Activated naive CD4-positive, alpha-beta T cell treated with anti-CD3 and anti-CD28 coated beads for 36 hours (primary cell): ENCODE measurements at places on chromosomes 11 and 22. TPM values are rescaled to one million over a fixed set of nuclear protein-coding genes. Genes with fewer than 3 reads are reported as not detected.

GRCh38 chr22:42321908-42322561 lies 51.6 kb upstream of the TCF20 start:
- no peak for DNase-seq

- DNase-seq, result no peak
Observed at GRCh38 chr11:92698742-92699141, 270.7 kb upstream of the MTNR1B start.

MS4A4E gene
- total RNA-seq, result not detected

DNA sequence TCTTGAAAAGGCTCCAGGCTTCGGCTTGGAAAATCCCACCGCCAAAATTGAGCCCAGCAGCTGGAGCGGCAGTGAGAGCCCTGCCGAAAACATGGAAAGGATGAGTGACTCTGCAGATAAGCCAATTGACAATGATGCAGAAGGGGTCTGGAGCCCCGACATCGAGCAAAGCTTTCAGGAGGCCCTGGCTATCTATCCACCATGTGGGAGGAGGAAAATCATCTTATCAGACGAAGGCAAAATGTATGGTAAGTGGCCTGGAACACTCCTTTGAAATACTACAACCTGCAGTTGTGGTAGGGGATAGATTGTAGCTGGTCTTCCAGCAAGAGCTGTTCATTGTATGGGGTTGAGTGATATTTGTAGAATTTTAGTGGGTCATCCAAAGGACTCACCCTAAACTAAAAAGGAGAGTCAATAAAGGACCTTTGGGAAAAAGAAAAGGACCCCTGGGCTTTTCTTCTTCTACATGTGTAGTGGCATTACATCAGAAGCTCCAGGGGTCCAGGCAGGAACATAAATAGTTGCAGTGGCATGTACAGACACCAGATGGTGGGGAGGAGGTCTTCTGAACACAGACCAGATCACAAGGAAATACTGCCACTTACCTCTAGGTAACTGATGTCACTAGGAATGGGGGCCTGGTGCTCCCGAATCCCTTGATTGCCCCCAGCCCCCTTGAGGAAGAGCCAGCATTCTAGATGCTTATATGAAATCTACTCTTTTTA lies 90.1 kb downstream of the TEAD1 start:
- no peak for DNase-seq

DNA sequence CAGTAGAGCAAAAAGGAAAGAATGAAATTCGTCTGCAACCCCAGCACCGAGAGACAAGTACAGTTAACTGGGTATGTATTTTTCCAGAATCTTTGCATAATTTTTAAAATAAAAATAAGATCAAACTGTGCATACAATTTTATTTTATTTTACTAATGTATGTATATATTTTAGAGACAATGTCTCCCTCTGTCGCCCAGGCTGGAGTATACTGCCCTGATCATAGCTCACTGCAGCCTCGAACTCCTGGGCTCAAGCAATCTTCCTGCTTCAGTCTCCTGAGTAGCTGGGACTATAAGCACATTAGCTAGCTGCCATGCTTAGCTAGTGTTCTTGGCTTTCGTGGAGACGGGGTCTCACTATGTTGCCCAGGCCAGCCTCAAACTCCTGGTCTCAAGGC lies 18.8 kb upstream of the DRD2 start:
- DNase-seq, result no peak

GRCh38 chr11:111823131-111823530 lies 48.2 kb downstream of the ALG9 start:
- DNase-seq, result no peak

KMT5B gene
- total RNA-seq, result 18.4 TPM

SERPIND1 gene
- not detected for total RNA-seq

DNA sequence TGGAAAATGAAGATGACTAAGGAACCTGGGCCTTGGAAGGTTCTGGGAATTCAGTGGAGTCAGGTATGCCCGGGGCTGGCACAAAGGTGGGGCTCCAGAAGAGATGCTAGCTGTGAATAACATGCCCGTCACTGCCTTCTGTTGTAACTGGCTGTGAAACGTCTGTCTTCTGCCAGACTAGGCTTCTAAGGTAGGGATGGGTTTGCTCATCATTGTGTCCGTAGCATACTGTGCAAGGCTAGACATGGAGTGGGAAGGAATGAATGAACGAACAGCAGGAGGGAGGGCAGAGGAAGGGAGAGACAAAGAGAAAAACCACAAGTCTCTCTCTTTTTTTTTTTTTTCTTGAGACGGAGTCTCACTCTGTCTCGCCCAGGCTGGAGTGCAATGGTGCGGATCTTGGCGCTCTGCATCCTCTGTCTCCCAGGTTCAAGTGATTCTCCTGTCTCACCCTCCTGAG lies 327.4 kb downstream of the MN1 start:
- DNase-seq, result no peak

CPT1B gene
- total RNA-seq, result 37.3 TPM

- DNase-seq, result no peak
Observed at GRCh38 chr11:16956538-16957153, 57.6 kb downstream of the PLEKHA7 start.

DNA sequence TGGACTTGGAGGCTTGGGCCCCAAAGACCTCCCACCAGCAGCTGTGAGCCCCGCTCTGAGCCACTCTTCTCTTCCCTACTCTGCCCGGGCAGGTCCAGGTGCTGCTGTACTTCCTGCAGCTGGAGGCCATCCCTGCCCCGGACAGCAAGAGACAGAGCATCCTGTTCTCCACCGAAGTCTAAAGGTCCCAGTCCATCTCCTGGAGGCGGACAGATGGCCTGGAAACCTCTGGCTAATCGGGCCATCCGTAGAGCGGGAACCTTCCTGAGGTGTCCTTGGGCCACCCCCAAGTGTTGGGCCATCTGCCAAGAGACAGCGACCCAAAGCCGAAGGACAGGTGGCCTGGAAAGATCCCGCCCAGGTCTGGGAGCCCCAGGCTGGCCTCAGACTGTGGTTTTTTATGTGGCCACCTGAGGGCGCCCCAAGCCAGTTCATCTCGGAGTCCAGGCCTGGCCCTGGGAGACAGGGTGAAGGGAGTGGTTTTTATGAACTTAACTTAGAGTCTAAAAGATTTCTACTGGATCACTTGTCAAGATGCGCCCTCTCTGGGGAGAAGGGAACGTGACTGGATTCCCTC lies 135.1 kb downstream of the BCR start:
- DNase-seq, result peak; percentile 70

MMP12 gene
- not detected for total RNA-seq

- peak; percentile 76 for DNase-seq
Observed at GRCh38 chr11:96204721-96205459, 138.1 kb downstream of the MAML2 start.

DNA sequence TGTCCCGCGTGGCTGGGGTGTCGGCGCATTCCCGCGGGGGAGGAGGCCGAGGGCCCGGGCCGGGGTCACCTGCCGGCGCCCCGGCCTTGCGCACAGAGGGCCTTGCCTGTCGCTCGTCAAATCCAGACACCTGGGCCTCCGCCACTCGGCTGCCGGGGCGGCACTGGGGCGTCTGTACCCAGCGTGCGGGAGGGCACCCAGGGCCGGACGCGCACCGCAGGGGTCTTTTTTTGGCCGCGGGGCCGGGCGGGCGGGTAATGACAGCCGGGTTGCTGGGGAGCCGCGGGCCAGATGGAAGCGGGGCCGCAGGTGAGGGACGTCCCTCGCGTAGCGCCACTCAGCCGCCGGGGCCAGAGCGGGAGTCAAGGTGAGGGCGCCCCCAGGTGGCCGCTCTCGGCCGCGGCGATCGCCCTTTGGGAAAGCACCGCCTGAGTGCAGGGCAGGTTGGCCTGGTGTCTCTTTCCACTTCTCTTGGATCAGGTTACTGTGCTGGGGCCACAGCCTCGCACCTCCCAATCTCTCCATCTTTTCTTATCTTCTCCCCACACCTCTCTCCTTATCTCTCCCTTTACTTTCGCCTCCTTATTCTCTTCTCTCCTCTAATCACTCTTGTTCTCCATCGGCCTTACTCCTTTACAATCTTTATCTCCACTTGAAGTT lies 3.5 kb downstream of the PHLDB1 start:
- peak; percentile 90 for DNase-seq

GRCh38 chr11:44968510-44968909 lies 17.8 kb upstream of the TP53I11 start:
- DNase-seq, result no peak

DNA sequence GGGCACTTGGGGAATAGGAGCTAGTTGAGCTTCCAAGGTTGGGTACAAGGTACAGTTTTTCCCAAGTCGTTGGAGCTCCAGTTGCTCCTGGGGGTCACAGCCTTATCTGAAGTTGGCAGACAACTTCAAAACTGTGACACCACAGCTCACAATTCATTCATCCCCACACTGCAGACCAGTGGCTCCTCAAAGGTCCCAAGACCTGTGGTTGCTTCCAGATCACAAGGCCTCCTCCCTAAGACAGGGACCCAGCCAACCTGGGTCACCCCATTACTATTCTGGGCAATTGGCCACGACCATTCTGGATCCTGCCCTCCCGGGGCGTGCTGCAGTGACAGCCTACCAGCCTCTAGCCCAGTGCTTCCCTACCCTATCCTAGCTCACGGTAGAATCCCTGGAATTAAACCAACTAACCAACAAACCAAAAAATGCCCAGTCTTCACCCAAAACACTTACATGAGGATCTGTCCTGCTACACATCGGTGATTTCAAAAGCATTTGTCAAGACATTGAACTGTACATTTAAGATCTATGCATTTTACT lies 862 bp upstream of the PDXP start:
- no peak for DNase-seq

DNA sequence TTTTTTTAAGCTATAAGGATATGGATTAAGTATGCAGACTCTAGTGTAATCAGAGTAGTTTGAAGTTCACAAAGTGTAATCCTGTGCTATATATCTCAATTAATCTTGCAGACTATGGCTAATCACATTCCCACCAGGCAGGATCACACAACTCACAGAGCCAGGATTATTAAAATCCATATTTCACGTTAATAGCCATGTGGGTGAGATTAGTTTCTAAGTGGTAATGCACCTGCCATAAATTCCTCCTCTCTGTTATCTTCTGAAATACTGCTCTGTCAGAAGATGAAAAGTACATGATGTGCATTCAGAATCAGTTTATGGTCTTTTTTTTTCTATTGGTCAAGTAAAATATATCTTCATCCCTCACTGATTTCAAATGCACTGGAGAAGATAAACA lies 686.1 kb downstream of the CNTN5 start:
- no peak for DNase-seq

- no peak for DNase-seq
Observed at GRCh38 chr11:104000798-104001197, 35.6 kb upstream of the DDI1 start.

RBMXL2 gene
- not detected for total RNA-seq

GRCh38 chr22:41226723-41227655 lies 13.7 kb downstream of the CHADL start:
- DNase-seq, result no peak

PAMR1 gene
- total RNA-seq, result not detected

BIK gene
- total RNA-seq, result 2.0 TPM

GRCh38 chr11:112213753-112214152 lies 12.5 kb upstream of the PTS start:
- no peak for DNase-seq

CASP5 gene
- not detected for total RNA-seq

TSSC4 gene
- 41.9 TPM for total RNA-seq

GRCh38 chr11:10900681-10901415 lies 43.0 kb upstream of the ZBED5 start:
- no peak for DNase-seq

BLID gene
- not detected for total RNA-seq

DNA sequence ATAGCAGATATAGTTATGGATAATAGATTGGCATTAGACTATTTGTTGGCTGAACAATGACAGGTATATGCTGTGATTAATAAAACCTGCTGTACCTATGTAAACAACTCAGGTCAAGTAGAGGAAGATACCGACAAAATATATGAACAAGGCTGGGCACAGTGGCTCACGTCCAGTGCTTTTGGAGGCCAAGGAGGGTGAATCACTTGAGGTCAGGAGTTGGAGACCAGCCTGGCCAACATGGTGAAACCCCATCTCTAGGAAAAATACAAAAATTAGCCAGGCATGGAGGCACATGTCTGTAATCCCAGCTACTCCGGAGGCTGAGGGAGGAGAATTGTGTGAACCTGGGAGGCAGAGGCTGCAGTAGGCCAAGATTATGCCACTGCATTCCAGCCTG lies 14.0 kb upstream of the CHKA start:
- DNase-seq, result no peak

GRCh38 chr11:10387206-10388083 lies 67.6 kb upstream of the AMPD3 start:
- DNase-seq, result no peak

DEFB131B gene
- total RNA-seq, result not detected

- no peak for DNase-seq
Observed at GRCh38 chr11:81449588-81450156, 1284.0 kb downstream of the FAM181B start.

- no peak for DNase-seq
Observed at GRCh38 chr22:26550498-26551033, 38.3 kb upstream of the TFIP11 start.

SCARF2 gene
- 0.21 TPM for total RNA-seq

CYB5R2 gene
- 5.5 TPM for total RNA-seq

- no peak for DNase-seq
Observed at GRCh38 chr22:36764641-36765040, 11.3 kb downstream of the IFT27 start.

- DNase-seq, result no peak
Observed at GRCh38 chr11:620935-621814, 3.6 kb downstream of the CDHR5 start.

GRCh38 chr11:1293619-1294015 lies 15.8 kb downstream of the TOLLIP start:
- peak; percentile 37 for DNase-seq

DNA sequence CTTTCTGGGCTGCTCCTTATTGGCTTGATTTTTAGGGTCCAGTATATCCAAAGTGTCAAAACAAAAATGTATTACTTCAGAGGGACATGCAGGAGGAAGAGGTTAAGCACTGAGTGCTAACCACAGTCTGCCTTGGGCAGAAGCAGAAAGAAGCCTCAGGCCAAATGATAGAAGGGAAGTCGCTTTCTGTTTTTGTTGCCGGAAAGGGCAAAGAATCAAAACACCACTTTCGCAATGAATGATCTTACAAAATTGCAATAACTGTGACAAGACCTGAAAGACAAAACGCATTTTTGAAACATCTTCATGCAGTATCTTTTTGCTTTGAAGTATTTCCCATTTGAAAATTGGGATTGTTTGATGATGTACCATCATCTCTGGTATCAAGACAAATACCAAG lies 70.1 kb upstream of the PICALM start:
- peak; percentile 48 for DNase-seq

OR52H1 gene
- total RNA-seq, result not detected

CREB3L1 gene
- total RNA-seq, result 0.12 TPM

PPP6R2 gene
- total RNA-seq, result 33.7 TPM

EIF3L gene
- 797 TPM for total RNA-seq

GRCh38 chr11:47132981-47133380 lies 43.7 kb downstream of the ARFGAP2 start:
- DNase-seq, result no peak

GRCh38 chr22:41001722-41002122 lies 50.5 kb downstream of the RBX1 start:
- DNase-seq, result peak; percentile 10

CYTH4 gene
- 34.0 TPM for total RNA-seq
